Activated naive CD4-positive, alpha-beta T cell (primary cell): ENCODE measurements at places on chromosomes 2 and 18.

GRCh38 chr2:57397550-57398360, 648.9 kb upstream of the VRK2 start:
- DNase-seq = no peak

- no peak for DNase-seq
These were observed 3.1 kb upstream of the SPAST start for GRCh38 chr2:32060266-32060665.

DNA sequence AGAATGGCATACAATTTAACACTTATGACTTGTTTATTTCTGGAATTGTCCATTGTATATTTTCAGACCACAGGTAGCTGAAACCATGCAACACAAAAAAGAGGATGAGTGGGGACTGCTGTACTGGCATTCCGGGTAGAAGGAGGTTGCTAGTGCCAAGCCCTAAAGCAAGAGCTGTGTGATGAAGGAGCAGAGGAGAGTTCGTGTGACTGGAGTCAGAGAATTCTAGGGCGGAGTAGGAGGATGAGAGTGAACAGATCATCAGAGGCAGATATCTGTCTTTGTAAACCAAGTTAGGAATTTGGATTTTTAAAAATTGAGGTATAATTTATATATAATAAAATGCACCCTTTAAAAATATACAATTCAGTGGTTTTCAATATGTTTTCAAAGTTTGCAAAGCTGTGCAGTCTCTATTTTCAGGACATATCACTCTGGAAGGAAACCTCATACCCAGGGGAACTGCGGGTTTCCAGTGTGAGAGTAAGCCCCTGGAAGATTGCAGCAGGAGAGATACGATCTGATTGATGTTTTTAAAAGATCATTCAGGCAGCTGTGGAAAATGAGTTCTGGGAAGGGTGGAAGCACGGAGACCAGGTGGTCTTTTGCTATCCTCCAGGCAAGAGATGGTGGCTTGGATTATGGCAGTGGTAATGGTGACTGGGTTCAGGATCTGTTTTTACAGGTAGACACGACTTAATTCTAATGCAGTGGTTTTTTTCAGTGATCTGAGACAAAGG, 36.4 kb downstream of the TAF1B start:
- no peak for DNase-seq

- DNase-seq = no peak
These were observed 59.5 kb downstream of the ATAD2B start for GRCh38 chr2:23867449-23867848.

DNA sequence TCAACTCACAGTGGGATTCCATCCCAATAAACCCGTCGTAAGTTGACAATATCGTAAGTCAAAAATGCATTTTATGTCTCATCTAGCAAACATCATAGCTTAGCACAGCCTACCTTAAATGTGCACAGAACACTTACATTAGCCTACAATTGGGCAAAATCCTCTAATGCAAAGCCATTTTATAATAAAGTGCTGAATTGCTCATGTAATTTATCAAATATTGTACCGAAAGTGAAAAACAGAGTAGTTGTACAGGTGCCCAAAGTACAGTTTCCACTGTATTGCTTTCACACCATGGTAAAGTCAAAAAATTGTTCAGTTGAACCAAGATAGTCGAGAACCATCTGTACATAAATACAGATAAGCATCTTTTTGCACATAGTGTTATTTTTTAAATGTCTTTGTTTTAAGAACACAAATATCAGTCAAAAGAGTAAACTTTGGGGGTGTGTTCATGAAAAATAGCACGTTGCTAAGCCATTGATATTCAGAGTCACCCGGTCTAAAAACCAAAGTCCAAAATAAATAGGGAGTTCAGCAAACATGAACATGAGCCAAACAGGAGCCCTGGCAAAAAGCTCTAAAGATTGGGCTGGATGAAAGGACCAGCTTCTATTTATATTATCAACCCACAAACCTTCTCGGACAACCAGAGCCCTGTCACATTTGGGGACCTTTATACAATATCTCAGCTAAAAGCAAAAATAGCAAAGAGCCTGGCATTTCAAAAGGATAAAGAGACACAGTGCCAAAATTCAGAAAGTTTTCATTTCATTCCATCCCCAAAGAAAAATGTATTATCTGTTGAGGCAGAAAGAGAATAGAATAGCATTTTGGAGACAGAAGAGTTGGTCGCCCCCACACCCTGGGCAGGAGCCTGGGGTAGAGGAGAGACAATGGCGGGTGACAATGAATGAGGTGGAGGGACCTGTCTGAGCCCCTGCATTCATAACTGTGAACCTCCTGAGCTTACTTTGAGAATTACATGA, 105.9 kb upstream of the SH3BP4 start:
- no peak for DNase-seq

DNA sequence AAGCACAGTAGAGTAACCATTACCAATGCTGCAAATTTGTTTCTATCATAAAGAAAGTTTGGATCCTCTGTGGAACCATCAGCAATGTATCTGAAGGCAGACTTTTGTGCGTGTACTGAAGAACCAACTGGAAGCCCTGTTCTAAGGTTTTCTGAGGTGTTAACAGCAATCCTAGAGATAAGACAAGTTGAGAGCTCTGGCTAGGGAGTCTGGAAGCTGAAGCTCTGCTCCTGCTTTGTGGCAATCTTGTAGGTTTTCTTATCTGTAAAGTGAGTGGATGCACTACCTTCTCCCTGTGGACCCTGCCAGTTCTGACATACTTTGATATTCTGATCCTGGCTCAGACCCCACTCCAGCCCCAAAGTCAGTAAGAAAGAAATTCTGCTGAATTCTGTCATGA, 171.2 kb upstream of the SLC14A2 start:
- no peak for DNase-seq

DNA sequence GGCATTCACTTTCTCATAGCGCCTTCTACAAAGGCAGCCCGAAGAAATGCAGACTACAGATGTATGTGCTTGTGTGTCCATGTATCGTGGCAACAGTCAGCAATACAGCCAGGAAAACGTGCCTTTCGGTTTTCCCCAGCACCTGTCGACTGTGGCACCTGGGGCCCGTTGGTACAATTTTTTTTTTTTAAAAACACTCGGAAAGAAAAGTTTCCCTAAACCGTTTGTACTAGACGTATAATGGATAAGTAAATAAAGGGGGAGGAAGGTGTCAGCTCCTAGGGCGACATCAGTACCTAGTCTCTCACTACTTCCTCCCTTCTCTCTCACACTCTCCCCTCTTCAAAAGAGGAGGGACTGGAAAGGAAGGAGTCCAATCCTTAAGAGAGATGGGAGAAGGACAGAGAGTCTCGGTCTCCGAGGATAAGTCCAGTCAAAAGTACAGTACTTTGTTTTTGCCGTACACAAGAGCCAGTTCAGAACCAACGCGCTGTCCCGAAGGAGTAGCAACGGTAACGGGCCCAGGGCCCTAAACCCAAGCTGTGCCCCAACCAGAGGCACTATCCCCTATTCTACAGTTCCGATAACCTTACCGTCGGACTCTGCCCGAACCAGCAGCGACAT, 759 bp downstream of the PPP4R3B start:
- peak; percentile 12 for DNase-seq

- DNase-seq = no peak
These were observed 199.4 kb downstream of the SPP2 start for GRCh38 chr2:234249873-234250272.

GRCh38 chr18:68475883-68476282, 239.0 kb downstream of the TMX3 start:
- DNase-seq = no peak

DNA sequence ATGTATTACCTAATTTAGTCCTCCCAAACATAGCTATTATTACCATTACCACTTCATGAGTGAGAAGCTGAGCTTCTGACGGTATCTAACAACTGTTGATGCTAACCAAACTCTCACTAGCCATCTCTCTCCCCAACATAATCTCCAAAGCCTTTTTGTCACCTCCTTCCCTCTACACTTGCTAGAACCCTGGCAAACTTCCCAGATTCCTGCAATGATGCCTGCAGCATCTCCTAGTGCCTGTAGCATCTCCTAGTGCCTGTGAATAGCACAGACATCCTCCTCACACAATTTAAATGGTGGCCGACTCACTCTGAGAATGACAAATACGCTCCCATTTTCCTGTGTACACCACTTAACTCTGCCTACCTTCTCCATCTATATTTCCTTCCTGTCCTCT, 126.7 kb downstream of the STK39 start:
- DNase-seq = no peak

GRCh38 chr2:53945538-53945937, 25.3 kb downstream of the PSME4 start:
- DNase-seq = no peak

GRCh38 chr2:954687-955000, 4.0 kb downstream of the SNTG2 start:
- DNase-seq = no peak
